Mesenteric fat pad (tissue), 1 donor: ENCODE measurements at places on chromosomes 16 and 17. TPM values are rescaled to one million over a fixed set of nuclear protein-coding genes. Genes with fewer than 3 reads are reported as not detected.

GRCh38 chr16:87196231-87196630 lies 121.0 kb downstream of the C16orf95 start:
- DNase-seq = no peak

GRCh38 chr16:73265124-73265837 lies 217.4 kb upstream of the ZFHX3 start:
- no peak for DNase-seq

DNA sequence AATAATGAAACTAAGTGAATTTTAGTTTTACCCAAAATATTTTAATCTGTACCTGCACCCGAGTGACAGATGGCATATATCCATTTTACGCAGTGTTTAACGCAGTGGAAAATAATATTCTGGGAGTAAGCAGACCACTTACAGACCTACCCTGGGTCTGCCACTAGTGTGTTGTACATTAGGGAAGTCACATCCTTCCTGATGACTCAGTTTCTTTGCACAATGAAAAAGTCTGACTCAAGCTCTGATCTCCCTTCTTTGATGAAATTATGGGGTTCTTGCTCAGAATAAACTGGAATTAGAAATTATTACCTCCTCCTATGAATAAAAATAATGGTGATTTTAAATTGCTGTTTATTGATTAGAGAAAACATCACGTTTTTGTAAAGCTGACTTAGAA lies 123.2 kb upstream of the AXIN2 start:
- no peak for DNase-seq

DNA sequence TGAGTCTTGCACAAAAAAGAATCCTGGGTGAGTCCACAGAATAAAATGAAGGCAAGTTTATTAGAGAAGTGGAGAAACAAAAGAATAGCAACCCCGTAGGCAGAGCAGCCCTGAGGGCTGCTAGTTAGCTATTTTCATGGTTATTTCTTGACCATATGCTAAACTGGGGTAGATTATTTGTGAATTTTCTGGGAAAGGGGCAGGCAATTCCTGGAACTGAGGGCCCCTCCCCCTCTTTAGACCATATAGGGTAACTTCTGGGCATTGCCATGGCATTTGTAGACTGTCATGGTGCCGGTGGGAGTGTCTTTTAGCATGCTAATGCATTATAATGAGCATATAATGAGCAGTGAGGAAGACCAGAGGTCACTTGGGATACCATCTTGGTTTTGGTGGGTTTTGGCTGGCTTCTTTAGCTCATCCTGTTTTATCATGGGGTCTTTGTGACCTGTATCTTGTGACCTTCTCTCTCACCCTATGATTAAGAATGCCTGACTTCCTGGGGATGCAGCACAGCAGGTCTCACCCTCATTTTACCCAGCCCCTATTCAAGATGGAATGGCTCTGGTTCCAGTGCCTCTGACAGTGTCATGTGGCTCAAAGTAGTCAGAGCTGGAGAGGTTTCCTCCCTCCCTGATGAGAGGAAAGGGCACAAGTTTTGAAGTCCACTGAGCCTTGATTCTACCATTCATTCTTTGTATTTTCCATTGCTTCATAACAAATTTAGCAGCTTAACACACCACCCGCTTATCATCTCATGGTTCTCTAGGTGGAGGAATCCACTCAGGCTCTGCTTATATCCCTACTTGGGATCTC lies 55.7 kb upstream of the LGALS9 start:
- no peak for DNase-seq

MARVELD3 gene
- total RNA-seq = not detected
